ENCODE measurements at places on chromosomes 7 and 10.

- DNase-seq: no peak
Observed at GRCh38 chr7:30797176-30798040, 26.2 kb downstream of the MINDY4 start.

GRCh38 chr7:155758348-155758747, 53.9 kb downstream of the SHH start:
- no peak for DNase-seq

DNA sequence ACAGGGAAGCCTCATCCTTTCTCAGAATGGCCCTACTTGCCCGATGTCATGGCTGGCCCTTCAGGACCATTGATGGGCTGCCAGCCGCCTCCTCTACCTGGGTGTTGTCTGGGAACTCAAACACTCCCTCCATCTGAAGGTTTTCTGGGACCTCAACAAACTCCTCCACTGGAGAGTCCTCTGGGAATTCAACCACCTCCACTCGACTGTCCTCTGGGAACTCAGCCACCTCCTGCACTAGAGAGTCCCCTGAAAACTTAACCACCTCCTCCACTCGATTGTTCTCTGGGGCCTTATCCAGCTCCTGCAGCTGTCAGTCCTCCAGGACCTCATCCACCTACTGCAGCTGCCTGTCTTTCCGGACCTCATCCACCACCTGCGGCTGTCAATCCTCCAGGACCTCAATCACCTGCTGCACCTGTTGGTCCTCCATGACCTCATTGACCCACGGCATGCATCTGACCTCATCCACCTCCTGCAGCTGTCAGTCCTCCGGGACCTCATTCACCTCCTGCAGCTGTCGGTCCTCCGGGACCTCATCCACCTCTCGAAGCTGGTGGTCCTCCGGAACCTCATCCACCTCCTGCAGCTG, 37.1 kb downstream of the MAT1A start:
- DNase-seq: no peak

GRCh38 chr10:98560565-98560964, 113.8 kb upstream of the HPS1 start:
- DNase-seq: no peak
